ENCODE measurements at places on chromosomes 16 and 17. TPM values are rescaled to one million over a fixed set of nuclear protein-coding genes. Genes with fewer than 3 reads are reported as not detected.

Gene CA5A
- total RNA-seq = not detected

- DNase-seq = no peak
Measured at GRCh38 chr17:31231852-31232251, 65.2 kb downstream of the OMG start.

- DNase-seq = no peak
Measured at GRCh38 chr17:49071106-49071505, 61.5 kb upstream of the B4GALNT2 start.

- no peak for DNase-seq
Measured at GRCh38 chr17:70343114-70343513, 173.8 kb downstream of the KCNJ2 start.

- peak; percentile 98 for DNase-seq
Measured at GRCh38 chr17:40100669-40101366, 429 bp upstream of the NR1D1 start.
